ENCODE measurements at places on chromosomes 2 and 18.

DNA sequence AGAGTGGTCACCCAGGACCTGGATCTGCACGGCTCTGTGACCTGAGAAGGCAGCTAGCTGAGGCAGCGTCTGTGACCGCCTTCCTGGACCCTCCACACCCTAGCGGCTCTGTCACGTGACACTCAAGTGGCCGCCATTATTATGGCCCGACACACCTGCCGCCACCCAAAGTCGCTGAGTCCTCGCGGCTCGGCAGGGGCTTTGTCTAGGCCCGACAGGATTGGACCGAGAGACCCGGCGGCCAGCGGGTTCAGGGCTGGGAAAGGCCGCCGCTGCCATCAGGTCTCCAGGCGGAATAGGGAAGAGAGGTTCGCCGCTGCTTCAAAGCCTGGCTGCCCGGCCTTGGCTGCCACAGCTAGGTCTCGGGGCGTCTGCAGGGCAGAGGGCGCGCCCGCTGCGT lies 1162.5 kb upstream of the LRRTM1 start:
- DNase-seq: no peak

DNA sequence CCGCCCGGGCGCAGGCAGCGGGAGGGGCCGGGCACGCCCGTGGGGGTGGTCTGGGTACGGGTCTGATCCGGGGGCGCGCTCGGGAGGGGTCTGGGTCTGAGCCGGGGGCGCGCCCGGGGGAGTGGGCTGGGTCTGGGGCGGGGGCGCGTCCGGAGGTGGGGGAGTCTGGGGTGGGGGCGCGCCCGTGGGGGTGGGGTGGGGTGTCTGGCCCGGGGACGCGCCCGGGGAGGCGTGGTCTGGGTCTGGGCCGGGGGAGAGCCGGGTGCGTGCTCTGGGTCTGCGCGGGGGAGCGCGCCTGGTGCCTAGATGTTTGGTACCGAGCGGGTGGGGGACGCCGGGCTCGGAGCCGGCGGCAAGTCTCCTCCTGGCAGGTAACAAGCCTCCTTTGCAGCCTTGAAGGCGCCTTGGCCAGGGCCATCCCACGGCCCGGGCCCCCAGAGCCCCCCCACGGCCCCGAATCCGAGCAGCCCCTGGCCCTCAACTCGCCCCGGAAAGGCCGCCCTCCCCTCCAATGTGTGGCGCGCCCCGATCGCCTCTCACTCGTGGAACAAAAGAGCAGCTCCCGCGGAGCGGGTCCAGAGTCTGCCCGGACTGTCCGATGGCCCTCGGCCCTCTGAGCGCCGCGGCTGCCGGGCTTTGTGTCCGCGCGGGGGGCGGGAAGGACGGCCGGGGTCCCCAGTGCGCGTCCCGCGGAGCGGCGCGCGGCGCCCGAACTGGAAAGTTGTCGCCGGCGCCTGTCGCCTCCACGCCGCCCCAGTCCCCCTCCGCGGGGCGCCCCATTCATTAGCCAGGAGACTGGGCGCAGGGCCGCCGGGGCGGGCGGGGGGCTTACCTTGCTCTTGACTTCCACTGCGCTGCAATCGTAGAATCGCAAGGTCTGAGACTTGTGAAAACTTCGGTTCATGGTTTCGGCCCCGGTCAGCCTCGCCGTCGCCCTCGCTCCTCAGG lies 595 bp downstream of the PARD6G start:
- no peak for DNase-seq

DNA sequence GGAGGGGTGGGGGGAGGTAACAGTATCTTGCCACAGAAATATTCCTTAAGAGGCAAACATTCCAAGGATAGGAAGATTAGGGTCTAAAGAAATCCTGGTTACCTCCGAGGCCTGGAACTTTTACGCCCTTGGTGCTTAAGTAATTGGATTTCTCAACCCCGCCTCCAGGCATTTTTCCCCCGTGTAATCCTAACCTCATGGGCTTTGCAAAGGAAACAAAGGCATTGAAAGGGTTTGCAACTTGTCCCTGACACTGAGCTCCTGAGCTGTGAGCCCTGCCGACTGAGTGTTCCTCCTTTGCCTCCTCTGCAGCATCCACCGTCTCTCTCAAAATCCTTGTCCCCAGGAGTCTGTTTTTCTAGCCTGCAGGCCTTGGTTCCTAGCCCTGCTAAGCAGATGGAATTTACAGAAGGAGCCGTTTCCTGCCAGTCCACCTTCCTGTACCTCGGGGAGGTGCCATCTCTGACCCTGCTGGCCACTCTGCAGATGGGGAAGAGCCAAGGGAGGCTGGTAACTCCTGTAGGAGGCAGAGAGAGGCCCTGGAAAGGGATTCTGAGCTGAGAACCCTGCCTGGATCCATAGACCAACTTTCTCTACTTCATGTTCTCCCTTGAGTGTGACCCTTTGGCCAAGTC lies 24.2 kb downstream of the TET3 start:
- DNase-seq: no peak

DNA sequence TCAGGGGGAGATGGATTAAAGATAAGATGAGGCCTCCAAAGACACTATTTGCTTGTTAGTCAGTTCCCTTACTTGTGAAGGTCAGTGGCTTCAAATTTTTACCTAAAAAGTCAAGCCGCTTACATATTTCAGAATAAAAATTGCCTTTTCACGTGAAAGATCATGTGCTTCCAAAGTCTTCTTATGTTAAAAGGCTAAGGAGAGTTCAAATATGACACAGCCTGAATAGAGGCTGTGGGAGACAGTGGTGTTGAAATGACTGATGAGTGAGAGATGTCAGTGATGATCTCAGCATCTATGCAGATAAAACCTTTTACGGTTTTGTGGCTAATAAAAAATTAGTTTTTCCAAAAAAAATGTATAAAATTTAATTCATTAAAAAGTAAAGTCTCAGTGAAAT lies 40.5 kb downstream of the UPP2 start:
- no peak for DNase-seq

- no peak for DNase-seq
These were observed 47.2 kb downstream of the VIL1 start for GRCh38 chr2:218465987-218466633.

GRCh38 chr2:68565273-68565672 lies 78.1 kb upstream of the PROKR1 start:
- no peak for DNase-seq

DNA sequence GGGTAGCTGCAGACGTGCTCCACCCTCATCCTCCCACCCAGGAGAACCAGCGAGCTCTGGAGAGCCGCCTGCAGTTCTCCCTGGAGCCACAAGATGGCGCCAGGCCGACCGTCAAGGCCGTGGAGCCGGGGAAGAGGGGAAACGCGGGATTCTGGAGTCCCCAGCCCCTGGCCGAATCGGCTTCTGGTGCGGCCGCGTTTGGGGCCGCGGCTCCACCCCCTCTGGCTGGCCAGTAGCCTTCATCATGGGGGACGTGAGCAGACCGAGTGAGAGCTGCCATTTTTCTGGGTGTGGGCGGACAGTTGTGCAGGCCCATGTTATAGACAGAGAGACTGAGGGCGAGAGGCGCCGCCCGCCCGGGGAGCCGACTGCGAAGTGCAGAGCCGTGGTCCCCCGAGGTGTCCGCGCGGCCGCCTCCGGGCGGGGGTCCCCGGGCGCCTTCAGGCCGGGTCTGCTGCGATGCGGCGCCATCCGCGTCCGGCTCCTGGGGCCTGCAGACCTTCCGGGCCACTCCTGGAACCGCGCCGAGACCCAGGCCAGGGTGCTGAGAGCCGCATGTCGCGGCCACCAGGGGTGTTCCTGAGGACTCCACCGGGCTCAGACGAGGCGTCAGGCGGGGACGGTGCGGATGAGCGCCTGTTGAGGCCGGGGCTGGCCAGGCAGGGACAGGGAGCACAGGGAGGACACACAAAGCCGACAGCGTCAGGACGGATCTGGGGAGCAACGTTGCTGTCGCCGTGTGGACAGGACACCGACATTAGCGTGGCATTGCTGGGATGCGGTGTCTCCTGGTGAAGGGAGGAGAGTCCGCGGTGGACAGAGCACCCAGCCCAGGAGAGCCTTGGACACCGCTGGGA lies 418.2 kb upstream of the HS6ST1 start:
- no peak for DNase-seq

All from activated CD4-positive, CD25-positive, alpha-beta regulatory T cell treated with anti-CD3 and anti-CD28 coated beads, Interleukin-2, amount 50 U/mL, for 16 hours (primary cell).